Nucleus accumbens (tissue), 56 donors: ENCODE measurements at places on chromosomes 2 and 18.

DNA sequence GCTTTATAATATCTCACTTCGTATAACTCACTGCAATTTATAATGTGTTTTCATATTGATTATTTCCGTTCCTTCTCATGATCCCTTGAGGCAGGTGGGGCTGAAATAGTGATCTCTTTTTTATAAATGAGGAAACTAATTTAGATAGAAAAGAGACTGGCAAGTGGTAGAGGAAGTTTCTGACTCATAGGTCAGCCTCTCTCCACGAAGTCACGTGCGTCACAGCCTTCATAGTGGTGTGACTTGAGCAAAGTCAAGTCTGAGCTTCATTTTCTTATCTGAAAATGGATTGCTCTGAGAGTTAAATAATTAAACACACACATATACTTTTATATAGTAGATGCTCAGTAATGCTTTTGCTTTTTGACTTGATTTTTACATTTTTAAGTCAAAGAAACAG, 19.9 kb downstream of the ABCG5 start:
- DNase-seq, result no peak

DNA sequence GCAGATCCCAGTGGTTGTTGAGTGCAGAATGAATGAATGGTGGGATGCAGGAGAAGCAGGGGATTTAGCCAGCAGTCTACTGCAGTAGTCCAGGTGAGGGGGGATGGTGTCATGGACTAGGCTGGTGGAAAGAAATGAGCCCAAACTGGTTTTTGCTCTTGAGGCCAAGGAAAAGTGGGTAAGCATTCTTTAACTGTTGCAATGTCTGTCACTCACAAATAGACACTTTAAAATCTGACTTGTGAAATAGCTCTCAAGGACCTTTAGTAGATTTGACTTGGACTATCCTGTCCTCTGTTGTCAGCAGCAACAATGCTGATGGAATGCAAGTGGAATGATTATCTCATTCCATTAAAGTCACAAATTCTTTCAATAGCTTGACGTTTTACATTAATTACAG, 37.5 kb upstream of the STK17B start:
- DNase-seq, result no peak

- DNase-seq, result no peak
Measured at GRCh38 chr2:149732001-149732685, 144.6 kb upstream of the MMADHC start.

DNA sequence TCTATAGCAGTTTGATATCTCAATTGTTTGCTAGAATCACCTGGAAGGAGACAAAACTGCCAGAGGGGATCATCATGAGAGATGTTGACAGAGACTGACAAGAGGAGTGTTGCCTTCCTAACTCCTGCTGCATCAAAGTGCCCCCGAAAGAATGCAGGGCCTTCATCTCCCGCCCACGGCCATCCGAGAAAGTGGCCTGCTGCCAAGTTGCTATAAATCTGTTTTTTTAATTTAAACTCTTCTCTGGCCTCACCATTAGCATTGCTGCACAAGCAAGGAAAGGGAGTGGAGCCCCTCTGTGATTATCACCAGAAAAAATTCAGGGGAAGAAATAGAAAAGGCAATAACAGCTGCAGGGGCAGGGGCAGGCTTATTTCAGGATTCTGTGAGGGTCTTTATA, 238.1 kb upstream of the EPHA4 start:
- DNase-seq, result no peak

- no peak for DNase-seq
Measured at GRCh38 chr2:72027426-72028161, 120.1 kb downstream of the CYP26B1 start.

- DNase-seq, result no peak
Measured at GRCh38 chr18:47767699-47768098, 162.8 kb downstream of the SMAD2 start.

GRCh38 chr2:5826979-5827655, 134.9 kb downstream of the SOX11 start:
- no peak for DNase-seq

GRCh38 chr2:212005085-212005671, 533.4 kb downstream of the ERBB4 start:
- DNase-seq, result no peak

DNA sequence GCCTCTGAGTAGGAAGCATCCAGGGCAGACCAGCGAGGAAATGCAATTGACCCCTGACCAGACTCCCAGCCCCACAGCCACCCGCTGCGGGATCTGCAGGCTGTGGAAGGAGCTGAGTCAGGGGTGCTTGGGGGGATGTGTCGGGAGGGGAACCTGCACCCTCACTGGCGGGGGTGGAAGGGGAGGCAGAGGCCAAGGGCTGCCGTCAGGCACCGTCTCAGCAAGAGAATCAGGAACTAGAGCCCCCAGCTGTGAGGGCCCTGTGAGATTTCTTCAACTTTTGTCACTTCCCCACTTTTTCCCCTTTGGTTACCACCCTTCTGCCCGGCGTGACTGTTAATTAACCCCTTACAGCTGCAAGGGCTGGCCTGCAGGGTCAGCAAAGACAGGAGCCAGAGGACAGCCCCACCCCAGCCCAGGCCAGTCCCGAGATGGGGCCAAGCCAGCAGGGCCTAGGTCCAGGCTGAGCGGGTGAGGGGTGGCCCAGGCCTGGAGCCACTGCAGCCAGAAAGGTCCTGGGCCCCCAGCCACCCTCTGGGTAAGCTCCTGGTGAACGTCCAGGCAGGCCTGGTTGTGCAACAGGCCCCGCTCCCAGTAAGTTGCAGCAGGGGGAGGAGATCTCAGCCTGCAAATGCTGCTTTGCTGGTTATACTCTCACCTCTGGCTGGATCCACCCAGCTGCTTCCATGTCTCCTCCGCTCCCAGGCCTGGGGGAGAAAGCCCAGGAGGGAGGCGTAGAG, 147.0 kb upstream of the ID2 start:
- peak; percentile 47 for DNase-seq

- DNase-seq, result no peak
Measured at GRCh38 chr2:76826691-76827090, 695.5 kb downstream of the LRRTM4 start.

GRCh38 chr2:96414161-96414710, 78.7 kb downstream of the NCAPH start:
- DNase-seq, result no peak

- no peak for DNase-seq
Measured at GRCh38 chr18:2797951-2798350, 48.9 kb upstream of the EMILIN2 start.

DNA sequence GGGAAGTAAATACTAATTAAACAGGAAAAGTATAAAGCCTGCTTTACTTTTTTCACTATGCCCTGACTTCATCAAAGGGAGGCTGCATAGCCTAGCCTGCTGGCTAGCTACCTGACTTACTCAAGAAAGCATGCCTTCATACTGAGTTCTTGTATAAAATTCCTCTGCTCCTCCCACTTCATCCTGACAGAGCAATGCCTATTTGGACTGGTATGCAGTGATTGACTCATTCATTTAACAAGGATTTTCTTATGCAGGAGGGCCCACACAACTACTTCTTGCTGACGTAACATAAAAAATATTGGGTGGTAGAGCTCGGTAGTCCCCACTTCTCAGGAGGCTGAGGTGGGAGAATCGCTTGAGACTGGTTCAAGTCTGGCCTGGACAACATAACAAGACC, 70.5 kb downstream of the PRPF40A start:
- DNase-seq, result no peak

GRCh38 chr18:34028324-34028723, 196.4 kb downstream of the NOL4 start:
- no peak for DNase-seq

- no peak for DNase-seq
Measured at GRCh38 chr2:101980368-101980767, 11.4 kb upstream of the IL1R2 start.

GRCh38 chr2:202945497-202945896, 33.4 kb downstream of the CARF start:
- no peak for DNase-seq

GRCh38 chr2:217901835-217902378, 100.9 kb downstream of the TNS1 start:
- DNase-seq, result no peak

- no peak for DNase-seq
Measured at GRCh38 chr2:143899987-143900386, 619.9 kb downstream of the ZEB2 start.

- no peak for DNase-seq
Measured at GRCh38 chr2:113698892-113699447, 57.5 kb downstream of the SLC35F5 start.

- no peak for DNase-seq
Measured at GRCh38 chr2:55158111-55158814, 73.8 kb downstream of the CLHC1 start.

- no peak for DNase-seq
Measured at GRCh38 chr2:224894356-224894755, 147.9 kb downstream of the DOCK10 start.

GRCh38 chr18:78727877-78728783, 251.5 kb upstream of the SALL3 start:
- DNase-seq, result no peak

DNA sequence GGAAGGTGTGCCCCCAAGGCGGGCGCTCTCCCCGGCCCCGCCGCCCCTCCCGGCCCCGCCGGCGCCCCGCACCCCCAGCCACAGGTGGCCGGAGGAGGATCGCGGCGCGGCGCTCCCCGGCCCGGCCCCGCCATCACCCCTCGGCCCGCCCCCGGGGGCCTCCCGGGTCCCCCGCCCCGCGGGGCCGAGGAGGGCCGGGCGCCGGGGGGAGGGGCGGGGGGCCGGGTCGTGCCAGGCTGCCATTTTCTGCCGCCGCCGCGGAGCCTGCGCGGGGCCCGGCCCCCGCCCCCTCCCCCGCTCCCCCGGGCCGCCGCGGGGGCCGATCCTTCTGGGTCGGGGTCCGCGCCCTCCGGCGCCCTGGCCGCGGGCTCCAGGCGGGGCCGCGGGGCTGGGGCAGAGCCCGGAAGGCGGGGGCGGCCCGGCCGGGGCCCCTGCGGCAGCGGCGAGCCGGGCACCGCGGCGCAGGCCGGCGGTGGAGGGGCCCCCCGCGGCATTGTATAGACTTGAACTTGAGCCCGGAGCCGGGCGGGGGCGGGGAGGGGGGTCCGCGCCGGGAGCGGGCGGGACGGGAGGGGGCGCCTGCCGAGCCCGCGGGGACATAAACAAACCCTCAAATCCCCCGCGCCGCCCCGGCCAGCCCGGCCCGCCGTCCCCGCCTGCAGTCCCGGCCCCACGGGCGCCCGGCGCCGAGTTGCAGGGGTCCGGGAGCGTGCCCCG, 556 bp downstream of the DNMT3A start:
- peak; percentile 52 for DNase-seq

DNA sequence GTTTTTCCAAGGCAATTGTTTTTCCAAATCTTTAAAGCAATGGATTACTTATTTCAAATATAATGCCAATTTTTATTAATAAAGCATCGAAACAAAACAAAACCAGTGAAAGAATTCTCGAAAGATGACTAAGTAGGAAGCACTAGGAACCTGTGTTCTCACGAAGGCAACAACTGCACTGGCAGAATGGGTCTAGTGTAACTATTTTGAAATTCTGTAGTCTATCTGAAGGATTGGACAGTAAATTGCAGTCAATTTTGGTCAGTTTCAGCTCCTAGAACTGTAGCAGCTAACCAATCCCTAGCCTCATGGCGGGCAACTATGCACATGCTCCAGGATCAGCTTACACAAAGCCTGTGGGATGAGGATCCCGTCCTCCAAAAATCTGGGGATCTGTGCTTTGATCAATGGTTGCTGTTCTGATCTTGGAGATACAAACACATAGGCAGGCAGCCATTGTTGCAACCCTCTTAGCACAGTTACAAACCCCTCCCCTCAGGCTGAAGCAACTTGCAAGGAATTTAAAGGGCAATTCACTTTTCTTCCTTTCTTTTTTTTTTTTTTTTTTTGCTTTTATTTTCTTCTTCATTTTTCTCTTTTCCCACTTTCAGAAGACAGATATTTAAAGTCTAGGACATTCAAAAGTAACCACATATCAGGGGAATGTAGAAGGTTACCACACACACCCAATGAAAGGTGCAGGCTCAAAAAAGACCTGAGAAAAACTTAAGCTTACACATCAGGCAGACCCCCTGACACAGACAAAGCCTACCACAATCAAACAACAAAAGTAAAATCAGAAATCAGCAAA, 147.6 kb downstream of the THADA start:
- no peak for DNase-seq

GRCh38 chr2:67290451-67291290, 106.5 kb upstream of the ETAA1 start:
- DNase-seq, result no peak

GRCh38 chr2:166351319-166351718, 24.4 kb downstream of the SCN9A start:
- no peak for DNase-seq

GRCh38 chr2:20455076-20455587, 8.3 kb downstream of the RHOB start:
- no peak for DNase-seq

DNA sequence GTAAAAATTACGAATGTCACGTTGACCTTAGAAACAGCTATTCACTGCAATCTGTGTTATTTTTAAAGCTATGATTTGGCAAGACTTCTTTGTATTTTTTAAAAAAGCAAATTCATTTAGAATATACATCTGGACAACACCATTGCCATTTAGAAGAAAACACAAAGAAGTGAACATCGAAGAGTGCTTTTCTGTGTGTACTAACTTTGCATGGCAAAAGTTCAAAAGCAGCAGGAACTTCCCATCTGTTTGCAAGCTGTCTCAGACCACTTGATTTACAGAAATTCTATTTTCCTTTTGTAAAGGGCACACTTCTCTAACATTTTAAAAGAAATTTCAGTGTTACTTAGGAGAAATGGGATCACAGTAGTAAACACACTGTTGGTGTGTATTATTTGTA, 145.9 kb downstream of the CALCRL start:
- DNase-seq, result no peak

- DNase-seq, result no peak
Measured at GRCh38 chr2:458425-458815, 170.5 kb upstream of the ALKAL2 start.

DNA sequence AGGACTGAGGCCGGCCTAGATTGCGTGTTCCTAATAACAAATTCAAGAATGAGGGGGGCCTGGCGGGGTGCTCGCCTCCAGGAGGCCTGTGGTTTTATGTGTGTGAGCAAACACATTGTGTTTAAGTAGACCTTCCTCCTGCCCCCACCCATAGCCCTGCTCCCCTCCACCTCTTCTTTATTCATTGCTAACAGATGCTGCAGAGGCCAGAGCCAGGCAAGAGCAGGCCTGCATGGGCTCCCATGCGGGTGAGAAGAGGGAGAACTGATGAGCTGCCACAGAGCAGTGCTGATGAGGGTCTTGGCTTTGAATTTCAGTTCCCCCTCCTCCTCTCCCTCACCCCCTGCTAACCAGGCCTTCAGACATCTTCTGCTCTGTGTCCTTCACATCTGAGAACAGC, 154.6 kb downstream of the OSR1 start:
- no peak for DNase-seq

GRCh38 chr2:86038291-86039081, 67.2 kb downstream of the POLR1A start:
- no peak for DNase-seq
